ENCODE measurements at places on chromosomes 16 and 17.
A peak's percentile ranks its signal among the peaks of the same experiment; 100 is the strongest.

DNA sequence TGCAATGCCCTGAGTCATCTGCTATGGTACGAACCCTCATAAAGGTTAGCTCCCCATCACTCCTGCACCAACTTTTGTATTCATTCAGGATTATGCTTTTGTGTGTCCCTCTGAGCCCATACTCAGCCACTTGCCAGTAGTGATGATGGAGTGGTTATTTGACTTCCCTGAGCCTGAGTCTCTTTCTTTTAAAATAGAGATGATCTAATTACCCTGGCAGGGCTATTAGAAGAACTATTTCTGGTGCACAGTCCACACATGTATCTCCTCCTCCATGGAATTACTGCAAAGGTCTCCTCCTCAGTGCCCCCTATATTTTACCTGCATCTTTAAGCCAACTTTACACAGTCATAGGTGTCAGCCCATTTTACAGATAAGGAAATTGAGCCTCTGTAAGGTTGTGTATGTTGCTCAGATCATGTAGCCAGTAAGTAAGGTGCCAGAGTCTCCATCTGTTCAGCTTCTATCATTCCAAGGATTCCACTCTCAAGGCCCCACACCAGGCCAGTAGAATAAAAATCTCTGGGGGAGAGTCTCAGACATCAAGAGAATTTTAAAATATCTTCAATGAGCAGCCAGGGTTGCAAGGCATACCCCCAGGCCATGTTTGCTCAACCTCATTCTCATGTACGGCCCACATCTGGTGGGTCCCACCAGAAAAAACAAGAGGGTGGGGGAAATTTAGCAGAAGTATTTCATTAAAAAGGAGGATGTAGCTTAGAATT is 333.7 kb upstream of the HSBP1 start:
- no peak for DNase-seq

DNA sequence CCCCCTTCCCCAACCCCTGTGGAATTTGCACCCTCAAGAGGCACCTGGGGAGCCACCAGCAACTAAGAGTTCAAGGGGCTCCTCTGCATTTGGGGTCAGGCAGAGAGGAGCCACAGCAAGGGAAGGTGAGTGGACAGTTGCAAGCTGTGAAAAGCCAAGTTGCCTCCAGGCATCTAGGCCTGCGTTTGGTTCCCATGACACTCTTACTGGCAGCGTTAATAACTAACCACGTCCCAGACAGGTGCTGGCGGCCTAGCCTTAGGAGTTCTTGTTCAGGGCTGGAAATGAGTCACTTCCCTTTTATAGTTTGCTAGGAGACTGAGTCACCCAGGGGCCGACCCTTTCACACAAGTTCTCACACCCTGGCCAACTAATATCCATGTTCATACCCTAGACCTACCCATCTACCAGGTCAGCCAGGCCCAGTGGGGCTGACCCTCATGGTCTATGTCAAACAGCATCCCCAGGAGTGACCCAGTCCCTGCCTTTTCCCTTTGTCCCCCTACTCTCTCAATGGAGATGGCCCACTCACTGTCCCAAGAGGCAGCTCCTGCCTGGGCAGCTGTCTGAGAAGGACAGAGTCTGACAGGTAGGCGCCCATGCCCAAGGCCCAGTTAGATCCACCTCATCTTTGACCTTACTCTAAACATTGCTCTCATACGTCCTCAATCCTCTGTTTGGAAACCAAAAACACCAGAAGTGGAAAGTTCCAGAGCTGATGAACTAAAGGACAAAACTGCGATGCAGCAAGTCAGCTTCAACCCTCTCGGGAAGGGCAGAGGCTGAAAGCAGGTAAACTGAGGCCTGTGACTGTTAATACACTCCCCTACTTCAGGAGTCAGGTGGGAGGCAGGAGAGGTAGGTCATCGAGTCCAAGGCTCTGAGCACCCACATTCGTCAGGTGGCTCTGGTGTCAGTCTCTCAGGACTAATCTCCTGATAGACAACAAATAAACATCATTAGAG is 300.6 kb downstream of the SOX9 start:
- peak; percentile 33 for DNase-seq

DNA sequence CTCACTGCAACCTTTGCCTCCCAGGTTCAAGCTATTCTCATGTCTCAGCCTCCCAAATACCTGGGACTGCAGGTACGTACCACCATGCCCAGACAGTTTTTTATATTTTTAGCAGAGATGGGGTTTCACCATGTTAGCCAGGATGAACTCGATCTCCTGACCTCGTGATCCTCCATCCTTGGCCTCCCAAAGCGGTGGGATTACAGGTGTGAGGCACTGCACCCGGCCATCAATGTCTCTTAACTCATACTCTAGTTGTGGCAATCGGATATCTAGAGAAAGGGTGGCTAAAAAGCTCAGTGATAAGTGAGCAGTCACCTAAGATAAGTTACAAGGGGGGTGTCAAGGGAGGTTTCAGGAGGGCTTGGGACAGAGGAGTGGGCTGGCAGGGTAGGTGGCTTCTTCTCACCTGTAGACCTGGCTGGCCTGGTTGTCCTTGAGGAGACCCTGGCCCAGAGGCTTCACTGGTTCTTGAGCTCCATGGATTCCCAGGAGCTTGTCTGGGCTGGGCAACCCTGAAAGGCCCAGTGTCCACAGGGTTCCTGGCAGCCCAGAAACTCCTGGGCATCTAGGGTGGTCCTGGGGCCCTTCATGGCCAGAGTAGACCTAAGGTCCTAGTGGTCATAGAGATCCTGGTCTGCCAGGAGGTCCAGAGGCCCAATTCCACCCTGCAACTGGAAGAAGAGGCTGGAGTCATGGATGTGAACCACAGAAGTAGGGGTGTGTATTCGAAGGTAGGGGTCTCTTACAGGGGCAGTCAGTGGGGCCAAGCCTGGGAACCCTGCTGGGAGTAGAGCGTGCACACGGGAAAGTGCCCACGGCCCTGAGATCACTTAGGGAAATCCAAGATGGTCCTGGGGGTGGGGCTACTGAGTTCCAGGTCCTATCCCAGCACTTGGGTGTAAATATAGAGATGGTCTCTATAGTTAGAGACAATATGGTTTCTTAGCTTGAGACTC is 12.7 kb upstream of the IGFBP4 start:
- no peak for DNase-seq

- no peak for DNase-seq
Measured at GRCh38 chr17:19533718-19534561, at the start of gene SLC47A1. SLC47A1 (plus strand) TSS chr17:19533854; CDS start chr17:19533940, 86 bp downstream.

- DNase-seq: no peak
Measured at GRCh38 chr17:80615376-80615775, 70.7 kb downstream of the RPTOR start.

DNA sequence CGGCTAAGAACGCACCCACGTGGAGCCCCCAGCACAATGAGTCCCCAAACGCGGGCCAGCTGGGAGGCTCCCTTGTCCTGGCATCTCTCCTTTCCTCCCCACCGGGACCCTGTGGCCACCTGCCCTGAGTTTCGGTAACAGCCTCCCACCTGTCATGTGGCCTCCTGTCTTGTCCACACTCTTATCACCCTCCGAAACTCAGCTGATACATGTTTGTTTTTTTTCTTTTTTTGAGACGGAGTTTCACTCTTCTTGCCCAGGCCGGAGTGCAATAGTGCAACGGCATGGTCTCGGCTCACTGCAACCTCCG is 105.7 kb upstream of the CREBBP start:
- DNase-seq: no peak

GRCh38 chr16:4028144-4028543 is 88.1 kb downstream of the ADCY9 start:
- DNase-seq: no peak

- DNase-seq: no peak
Measured at GRCh38 chr17:27608328-27609230, 22.4 kb upstream of the LGALS9 start.

DNA sequence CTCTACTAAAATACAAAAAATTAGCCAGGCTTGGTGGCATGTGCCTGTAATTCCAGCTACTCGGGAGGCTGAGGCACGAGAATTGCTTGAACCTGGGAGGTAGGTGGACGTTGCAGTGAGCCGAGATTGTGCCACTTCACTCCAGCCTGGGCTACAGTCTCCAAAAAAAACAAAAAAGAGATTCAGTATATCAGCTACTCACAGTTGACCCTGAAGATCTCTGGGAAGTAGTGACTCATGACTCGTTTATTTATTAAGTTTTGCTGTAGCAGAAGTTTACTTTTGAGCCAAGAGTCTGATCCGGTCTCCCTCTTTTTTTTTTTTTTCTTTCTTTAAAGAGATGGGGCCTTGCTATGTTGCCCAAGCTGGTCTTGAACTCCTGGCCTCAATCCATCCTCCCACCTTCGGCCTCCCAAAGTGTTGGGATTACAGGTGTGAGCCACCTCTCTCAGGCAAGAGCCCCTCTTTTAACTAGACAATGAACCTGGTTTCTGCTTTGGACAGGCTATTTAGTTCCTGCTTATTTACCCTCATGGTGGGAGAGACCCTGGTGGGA is 4.4 kb downstream of the MVP start:
- DNase-seq: no peak

DNA sequence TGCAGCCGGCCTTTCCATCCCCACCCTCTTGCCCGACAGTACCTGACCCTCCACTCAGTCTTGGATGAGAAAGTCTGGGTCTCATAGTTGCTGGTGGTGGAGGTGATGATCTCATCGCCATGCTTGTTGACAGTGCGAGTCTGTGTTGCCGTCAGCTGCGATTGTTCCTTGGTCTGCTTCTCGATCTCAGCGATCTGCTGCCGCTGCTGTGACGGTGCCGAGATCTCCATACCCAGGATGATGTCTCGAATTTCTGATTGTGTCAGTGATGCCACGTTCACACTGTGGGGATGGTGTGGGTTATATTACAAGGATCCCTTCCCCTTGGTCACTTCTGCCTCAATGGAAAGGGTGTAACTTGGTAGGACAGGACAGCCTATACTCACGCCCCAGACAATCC is 4.1 kb upstream of the RILP start:
- DNase-seq: no peak

DNA sequence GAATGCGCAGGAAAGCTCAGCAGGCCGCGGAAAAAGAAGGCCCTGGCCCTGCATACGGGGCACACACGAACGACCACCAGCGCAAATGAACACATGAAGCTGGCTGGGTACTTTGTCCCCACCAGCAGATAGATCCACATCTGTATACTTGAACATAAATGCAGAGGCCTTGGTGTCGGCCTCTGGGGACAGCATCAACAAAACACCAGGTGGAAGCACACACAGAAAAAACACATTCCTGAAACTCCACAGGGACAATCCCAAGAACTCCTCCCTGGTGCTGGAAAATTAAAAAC is 606 bp upstream of the ZBTB4 start:
- DNase-seq: no peak

- DNase-seq: no peak
Measured at GRCh38 chr17:57016764-57017116, 38.8 kb downstream of the SCPEP1 start.

GRCh38 chr16:57131351-57131970 is 39.1 kb downstream of the CPNE2 start:
- no peak for DNase-seq

GRCh38 chr16:27169511-27170071 is 33.7 kb upstream of the KDM8 start:
- peak; percentile 59 for DNase-seq

DNA sequence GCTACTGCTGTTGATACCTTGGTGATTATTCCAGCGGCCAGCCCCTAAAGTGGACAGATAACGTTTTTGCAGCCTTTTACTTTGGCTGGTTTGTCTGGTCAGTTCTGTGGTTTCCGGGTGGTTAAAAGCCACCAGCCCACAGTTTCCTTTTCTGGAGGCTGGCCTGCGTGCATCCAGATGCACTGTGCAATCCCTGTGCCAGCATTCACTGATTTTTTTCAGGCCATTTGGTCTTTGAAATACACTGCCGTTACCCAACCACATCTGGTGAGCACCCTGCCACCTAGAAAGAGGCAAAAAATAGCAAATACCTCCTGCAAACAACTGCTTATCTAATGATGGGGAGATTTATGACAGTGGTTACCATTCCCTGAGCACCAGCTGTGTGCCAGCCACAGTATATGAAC is 797 bp downstream of the NUDT7 start:
- no peak for DNase-seq

GRCh38 chr16:5560084-5560483 is 462.5 kb upstream of the EEF2KMT start:
- no peak for DNase-seq

GRCh38 chr17:72318131-72318530 is 197.3 kb downstream of the SOX9 start:
- DNase-seq: no peak

DNA sequence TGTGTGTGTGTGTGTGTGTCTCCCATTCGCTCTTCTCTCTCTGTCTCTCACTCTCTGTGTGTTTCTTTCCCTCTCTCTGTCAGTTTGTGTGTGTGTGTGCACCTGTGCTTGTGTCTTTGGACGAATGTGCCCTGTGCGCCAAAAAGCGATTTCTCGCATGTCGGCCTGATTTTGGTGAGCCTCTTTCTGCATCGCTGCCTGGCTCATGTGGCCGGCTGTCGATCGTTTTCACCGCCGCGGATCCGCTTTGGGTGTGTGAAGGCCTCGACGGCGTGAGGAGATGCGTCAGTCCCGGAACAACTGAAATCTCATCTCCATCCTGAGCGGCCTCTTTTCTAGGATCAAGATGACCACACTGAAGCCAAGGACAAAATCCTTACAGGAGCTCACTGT is 609.0 kb downstream of the KCNJ18 start:
- no peak for DNase-seq

- no peak for DNase-seq
Measured at GRCh38 chr16:72621651-72622050, 426.3 kb downstream of the ZFHX3 start.

GRCh38 chr16:56749672-56750491 is 20.0 kb downstream of the NUP93 start:
- no peak for DNase-seq

DNA sequence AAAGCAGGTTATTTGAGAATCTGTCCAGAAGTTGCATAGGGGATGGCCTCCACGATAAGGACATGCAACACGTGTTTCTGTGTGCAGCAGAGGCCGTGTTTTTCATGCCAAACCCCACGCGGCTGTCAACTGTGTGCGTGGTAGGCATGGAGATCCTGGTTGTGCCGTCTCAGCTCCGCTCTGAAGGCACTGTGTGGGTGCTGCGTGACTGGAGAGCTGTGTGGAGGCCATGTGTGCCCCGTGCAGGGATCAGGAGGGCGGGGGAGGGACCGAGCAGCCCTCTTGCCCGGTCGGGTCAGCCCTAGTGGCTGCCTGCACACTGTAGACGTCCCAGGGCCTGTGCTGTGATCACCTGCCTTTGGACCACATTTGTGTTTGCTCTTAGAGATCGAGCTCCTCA is 74.5 kb downstream of the SEC14L1 start:
- DNase-seq: no peak

GRCh38 chr16:15539197-15539596 is 103.8 kb downstream of the MARF1 start:
- DNase-seq: no peak

DNA sequence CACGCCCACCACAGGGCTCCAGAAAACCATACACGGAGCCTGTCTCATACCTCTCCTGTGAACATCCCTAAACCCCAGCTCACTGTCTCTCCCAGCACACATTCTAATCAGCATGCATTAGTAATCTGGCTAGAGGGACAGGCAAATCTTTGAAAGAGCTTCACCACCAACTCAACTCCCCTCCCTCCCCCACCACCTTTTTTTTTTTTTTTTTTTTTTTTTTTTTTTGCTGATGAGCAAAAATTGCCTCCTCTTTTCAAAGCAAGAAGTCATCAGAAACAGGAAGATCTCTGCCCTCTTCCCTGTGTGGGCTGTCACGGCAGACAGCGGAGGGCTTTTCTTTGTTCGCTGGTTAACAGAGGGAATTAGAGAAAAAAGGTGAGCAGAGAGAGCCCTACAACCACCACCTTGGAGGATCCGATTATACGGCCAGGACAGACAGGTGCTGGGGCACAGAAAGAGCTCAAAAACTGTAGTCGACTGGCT is 19.9 kb downstream of the GAS7 start:
- no peak for DNase-seq
